ENCODE measurements at places on chromosomes 4 and X. TPM values are rescaled to one million over a fixed set of nuclear protein-coding genes. Genes with fewer than 3 reads are reported as not detected.

The HHIP gene
- 33.9 TPM for polyA plus RNA-seq

The USP51 gene
- 0.33 TPM for polyA plus RNA-seq

The FAAH2 gene
- 5.4 TPM for polyA plus RNA-seq

The ADAMTS3 gene
- polyA plus RNA-seq = 0.59 TPM

The PPAT gene
- 8.0 TPM for polyA plus RNA-seq

The QRFPR gene
- not detected for polyA plus RNA-seq

The SSX5 gene
- not detected for polyA plus RNA-seq

The NHSL2 gene
- polyA plus RNA-seq = 5.0 TPM

The RAB39B gene
- 0.07 TPM for polyA plus RNA-seq

The RIBC1 gene
- polyA plus RNA-seq = 0.86 TPM

The PABPC1L2B gene
- not detected for polyA plus RNA-seq

The BST1 gene
- polyA plus RNA-seq = 3.7 TPM

The MXRA5 gene
- 11.3 TPM for polyA plus RNA-seq

The RS1 gene
- polyA plus RNA-seq = not detected

The TENM3 gene
- 16.1 TPM for polyA plus RNA-seq

The UGT2A3 gene
- polyA plus RNA-seq = 30.3 TPM

The CHIC1 gene
- polyA plus RNA-seq = 2.1 TPM

The GAR1 gene
- 39.8 TPM for polyA plus RNA-seq

The TXK gene
- 0.18 TPM for polyA plus RNA-seq

The MMRN1 gene
- not detected for polyA plus RNA-seq

The RAB9B gene
- polyA plus RNA-seq = 1.6 TPM

The UFSP2 gene
- 29.2 TPM for polyA plus RNA-seq

The SPATA18 gene
- polyA plus RNA-seq = 2.9 TPM

The NAA11 gene
- polyA plus RNA-seq = not detected

The ETNPPL gene
- 0.79 TPM for polyA plus RNA-seq

The PROM1 gene
- 14.3 TPM for polyA plus RNA-seq

The DNASE1L1 gene
- 22.3 TPM for polyA plus RNA-seq

The SLC4A4 gene
- 9.6 TPM for polyA plus RNA-seq

The ITIH6 gene
- not detected for polyA plus RNA-seq

The NEXMIF gene
- 0.28 TPM for polyA plus RNA-seq

The CLDN34 gene
- not detected for polyA plus RNA-seq

The UNC5C gene
- polyA plus RNA-seq = 6.9 TPM

The CSAG2 gene
- polyA plus RNA-seq = 0.64 TPM

The DGKK gene
- not detected for polyA plus RNA-seq
